Glutamatergic neuron (in vitro differentiated cells): ENCODE measurements at places on chromosomes 11 and 22. TPM values are rescaled to one million over a fixed set of nuclear protein-coding genes. Genes with fewer than 3 reads are reported as not detected.

PACSIN2 gene
- 47.3 TPM for total RNA-seq

FGF19 gene
- total RNA-seq: 5.1 TPM

TRIM29 gene
- total RNA-seq: not detected

FAM111B gene
- total RNA-seq: 6.4 TPM

ZNF202 gene
- 18.2 TPM for total RNA-seq

- peaks cover 5% of the 10 kb centered on the region for H3K27me3 ChIP-seq
- H3K27ac ChIP-seq: peak overlapping the region; percentile 66
- DNase-seq: no peak
- no peak overlapping the region for H3K4me3 ChIP-seq
These were observed 18.9 kb upstream of the CABP2 start for GRCh38 chr11:67542169-67542568.

- peaks cover 4% of the 10 kb centered on the region for H3K36me3 ChIP-seq
- H3K27ac ChIP-seq: peak within 1 kb of the TSS; percentile 100
- H3K4me1 ChIP-seq: no peaks in the 10 kb centered on the region
- H3K27me3 ChIP-seq: peaks cover 13% of the 10 kb centered on the region
- peak; percentile 91 for DNase-seq
These were observed at the start of gene PRDM10 for GRCh38 chr11:130002352-130002845. TSS of gene PRDM10 (minus strand) at chr11:130002835. CDS start at chr11:129960964, 41,871 bp downstream.

GRCh38 chr11:74011360-74012073 is 2.6 kb upstream of the UCP3 start:
- peaks cover under 1% of the 10 kb centered on the region for H3K36me3 ChIP-seq
- H3K4me1 ChIP-seq: peaks cover 3% of the 10 kb centered on the region
- DNase-seq: no peak
- no peak overlapping the region for H3K4me3 ChIP-seq
- H3K27ac ChIP-seq: no peak overlapping the region
- H3K27me3 ChIP-seq: no peaks in the 10 kb centered on the region

DNA sequence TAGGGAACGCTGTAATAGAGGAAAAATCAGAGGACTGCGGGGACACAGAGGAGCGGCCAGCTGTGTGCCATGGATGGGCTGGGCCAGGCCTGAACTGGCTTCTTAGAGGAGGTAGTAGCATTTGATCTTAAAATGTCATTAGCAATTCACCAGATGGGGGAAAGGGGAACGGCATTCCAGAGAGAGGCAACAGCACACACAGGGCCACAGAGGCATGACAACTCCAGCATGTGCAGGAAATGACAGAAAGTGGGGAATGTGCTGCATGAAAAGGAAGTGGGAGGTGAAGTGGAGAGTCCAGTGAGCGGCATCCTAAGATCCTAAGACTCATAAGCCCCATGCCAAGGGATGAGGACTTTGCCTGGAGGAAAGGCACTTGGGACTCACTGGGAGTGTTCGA is 69.0 kb downstream of the UBASH3B start:
- H3K27me3 ChIP-seq: peaks cover 2% of the 10 kb centered on the region
- H3K4me1 ChIP-seq: peaks cover 10% of the 10 kb centered on the region
- H3K36me3 ChIP-seq: no peaks in the 10 kb centered on the region
- H3K4me3 ChIP-seq: no peak overlapping the region
- H3K27ac ChIP-seq: no peak overlapping the region

GRCh38 chr11:16357775-16358174 is 1.4 kb upstream of the SOX6 start:
- no peaks in the 10 kb centered on the region for H3K4me1 ChIP-seq
- no peak overlapping the region for H3K4me3 ChIP-seq
- peaks cover 5% of the 10 kb centered on the region for H3K27me3 ChIP-seq
- H3K27ac ChIP-seq: no peak overlapping the region
- no peak for DNase-seq
